Chondrocyte (in vitro differentiated cells): ENCODE measurements at places on chromosomes 11 and 22. TPM values are rescaled to one million over a fixed set of nuclear protein-coding genes. Genes with fewer than 3 reads are reported as not detected.

GRCh38 chr11:132941761-132942160, 590.5 kb downstream of the OPCML start:
- DNase-seq, result no peak
- H3K4me3 ChIP-seq, result no peak overlapping the region
- H3K4me1 ChIP-seq, result peaks cover 14% of the 10 kb centered on the region
- H3K27me3 ChIP-seq, result no peaks in the 10 kb centered on the region
- H3K27ac ChIP-seq, result no peak overlapping the region

DNA sequence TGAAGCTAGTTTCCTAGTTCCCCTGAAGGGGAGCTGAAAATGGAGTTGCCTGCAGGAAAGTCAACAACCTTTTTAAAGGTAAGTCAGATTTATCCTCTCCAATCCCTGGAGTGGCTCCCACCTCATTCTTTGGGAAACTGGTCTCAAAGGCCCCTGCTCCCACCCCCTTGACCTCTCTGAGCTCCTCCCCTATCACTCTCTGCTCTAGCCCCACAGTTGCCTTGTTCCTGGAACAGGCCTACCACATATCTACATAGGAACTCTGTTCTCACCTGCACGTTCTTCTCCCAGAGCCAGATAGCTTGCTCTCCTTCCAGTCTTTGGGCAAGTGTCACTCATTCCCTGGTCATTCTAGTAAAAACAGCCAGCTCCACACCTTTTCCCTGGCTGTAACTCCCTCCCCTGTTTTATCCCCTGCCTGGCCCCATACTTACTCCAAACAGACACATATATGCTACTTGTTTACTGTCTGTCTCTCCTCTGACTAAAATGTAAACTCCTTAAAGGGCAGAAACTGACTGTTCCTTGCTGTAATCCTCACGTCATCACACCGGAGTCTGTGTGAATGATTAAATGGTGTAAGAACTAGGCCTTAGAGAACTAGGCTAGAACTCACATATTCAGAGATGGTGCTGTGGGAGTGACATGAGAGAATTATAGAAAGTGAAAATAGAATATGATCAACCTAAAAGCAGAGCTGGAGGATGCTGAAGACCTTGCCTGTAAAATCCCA, 53.3 kb downstream of the TCF20 start:
- H3K36me3 ChIP-seq, result peaks cover 6% of the 10 kb centered on the region
- H3K27me3 ChIP-seq, result no peaks in the 10 kb centered on the region
- H3K4me1 ChIP-seq, result peaks cover 22% of the 10 kb centered on the region
- no peak overlapping the region for H3K4me3 ChIP-seq
- H3K27ac ChIP-seq, result no peak overlapping the region

The SLCO2B1 gene
- total RNA-seq, result 6.0 to 19.5 TPM (median 19.2 TPM) in 3 replicates

DNA sequence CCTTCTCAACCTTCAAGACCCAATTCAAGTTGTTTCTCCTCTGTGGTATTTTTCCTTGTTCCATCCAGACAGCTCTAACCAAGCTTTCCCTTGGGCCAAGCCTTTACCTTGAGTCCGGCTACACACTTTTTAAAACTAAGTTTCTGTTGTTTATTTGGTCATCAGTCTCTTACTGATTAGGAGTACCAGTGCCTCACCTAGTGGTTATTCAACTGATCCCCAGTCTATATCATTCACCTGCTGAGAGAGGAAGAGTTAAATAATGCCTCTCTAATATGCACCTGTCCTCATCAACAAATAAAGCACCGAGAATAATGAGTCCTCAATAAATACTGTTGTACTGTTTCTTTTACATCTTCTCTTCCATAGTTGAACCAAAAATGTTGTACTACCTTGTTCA, 160.8 kb downstream of the MSANTD4 start:
- no peaks in the 10 kb centered on the region for H3K36me3 ChIP-seq
- no peak overlapping the region for H3K4me3 ChIP-seq
- H3K4me1 ChIP-seq, result no peaks in the 10 kb centered on the region
- H3K27ac ChIP-seq, result no peak overlapping the region
- H3K27me3 ChIP-seq, result peaks cover 25% of the 10 kb centered on the region

The PARVA gene
- 147 to 170 TPM (median 158 TPM) in 3 replicates for total RNA-seq

The CDC42BPG gene
- total RNA-seq, result 0.17 to 0.46 TPM (median 0.35 TPM) in 3 replicates

The FAM180B gene
- total RNA-seq, result not detected in 3 replicates

GRCh38 chr11:13777341-13777985, 109.0 kb downstream of the FAR1 start:
- H3K36me3 ChIP-seq, result no peaks in the 10 kb centered on the region
- no peak for DNase-seq
